ENCODE measurements at places on chromosomes 1 and 21. TPM values are rescaled to one million over a fixed set of nuclear protein-coding genes. Genes with fewer than 3 reads are reported as not detected.

The TLCD4 gene
- total RNA-seq, result not detected

The AMY1C gene
- total RNA-seq, result not detected

The AGTRAP gene
- total RNA-seq, result 84.2 TPM

The TSPEAR gene
- not detected for total RNA-seq

DNA sequence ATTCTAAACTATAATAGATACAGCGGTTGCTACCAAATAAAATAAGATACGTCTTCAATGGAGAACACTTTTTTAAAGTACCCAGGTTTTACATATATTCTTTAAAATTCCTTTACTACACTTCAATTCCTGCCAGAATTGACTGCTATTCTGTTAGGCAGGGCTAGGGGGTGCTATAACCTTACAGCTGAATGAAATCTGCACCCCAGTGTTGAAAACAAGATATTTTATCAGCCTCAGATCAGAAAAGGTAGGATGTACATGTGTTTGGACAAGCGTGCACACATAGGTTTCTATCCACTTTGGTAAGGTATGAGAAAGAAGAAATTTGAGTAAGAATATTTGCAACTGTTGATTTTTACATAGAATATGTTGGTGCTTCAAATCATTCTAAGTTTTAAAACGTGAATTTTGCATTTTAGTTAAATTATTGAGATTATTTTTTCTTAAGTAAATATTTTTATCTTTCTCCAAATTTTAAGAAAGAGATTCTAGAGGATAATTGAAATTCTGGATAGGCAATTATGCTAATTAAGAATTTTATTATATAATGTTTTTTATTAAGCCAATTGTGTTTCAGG is 490.8 kb upstream of the ADGRL4 start:
- DNase-seq, result peak; percentile 20

DNA sequence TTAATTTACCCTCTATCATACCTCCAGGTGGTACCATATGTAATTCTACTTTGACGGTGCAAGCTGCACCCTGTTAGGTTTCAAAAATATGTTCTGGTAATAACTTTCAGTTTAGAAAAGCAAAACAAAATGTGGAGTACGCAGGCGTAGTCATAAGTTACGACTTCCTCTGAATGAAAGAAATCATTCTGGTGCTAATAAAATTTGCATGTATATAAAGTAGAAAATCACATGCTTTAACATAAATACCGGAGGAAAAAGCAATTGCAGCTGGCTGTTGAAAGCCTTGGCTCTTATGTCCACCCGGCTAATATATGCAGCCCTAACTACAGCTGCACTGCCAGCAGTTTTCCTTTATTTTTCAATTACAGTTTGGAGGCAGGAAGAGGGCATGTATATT is 65.2 kb upstream of the TMPRSS15 start:
- no peak for DNase-seq

GRCh38 chr1:65039508-65039907 is 73.2 kb upstream of the JAK1 start:
- DNase-seq, result no peak

GRCh38 chr1:157870490-157870889 is 28.9 kb upstream of the CD5L start:
- DNase-seq, result no peak

- peak; percentile 26 for DNase-seq
These were observed 337.6 kb upstream of the SNX7 start for GRCh38 chr1:98323906-98324358.

GRCh38 chr1:212055333-212055732 is 19.8 kb downstream of the DTL start:
- DNase-seq, result no peak

- DNase-seq, result no peak
These were observed 79.8 kb downstream of the PKN2 start for GRCh38 chr1:88763649-88764406.

DNA sequence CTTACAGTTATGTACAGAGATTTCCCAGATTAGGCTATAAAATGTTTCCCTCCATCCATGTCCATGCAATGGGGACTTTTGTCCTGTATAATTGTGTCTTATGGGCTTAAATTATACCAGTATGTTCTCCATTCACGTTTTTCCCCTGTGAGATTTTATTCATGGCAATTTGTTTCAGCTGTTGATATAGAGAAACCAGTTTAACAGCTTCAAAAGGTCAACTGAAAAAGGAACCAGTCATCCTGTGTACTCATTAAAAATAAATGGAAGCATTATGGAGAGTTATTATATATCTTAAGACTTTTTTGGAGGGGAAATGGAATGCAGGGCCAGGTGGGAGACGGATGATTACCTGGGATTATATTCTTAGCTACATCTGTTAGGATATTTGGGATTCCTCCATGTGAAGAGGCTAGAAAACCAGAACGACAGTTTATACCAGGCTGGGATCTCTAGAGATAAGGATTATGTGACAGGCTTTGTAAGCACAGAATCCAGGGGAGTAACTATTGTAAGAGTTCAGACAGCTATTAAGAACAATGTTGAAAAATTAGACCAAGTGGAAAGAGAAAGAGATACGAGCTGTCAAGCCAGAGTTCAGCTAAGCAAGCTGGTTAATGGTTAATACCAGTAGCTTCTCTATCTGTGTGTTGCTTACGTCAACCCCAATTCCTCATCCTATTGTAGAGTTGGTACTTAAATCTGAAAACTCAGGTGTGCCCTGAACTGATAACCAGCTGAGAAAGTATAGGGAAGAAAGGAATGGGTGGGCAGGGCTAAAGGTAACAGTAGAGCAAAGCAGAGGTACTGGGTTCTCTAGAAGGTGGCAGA is 12.4 kb upstream of the ZNF697 start:
- DNase-seq, result no peak

DNA sequence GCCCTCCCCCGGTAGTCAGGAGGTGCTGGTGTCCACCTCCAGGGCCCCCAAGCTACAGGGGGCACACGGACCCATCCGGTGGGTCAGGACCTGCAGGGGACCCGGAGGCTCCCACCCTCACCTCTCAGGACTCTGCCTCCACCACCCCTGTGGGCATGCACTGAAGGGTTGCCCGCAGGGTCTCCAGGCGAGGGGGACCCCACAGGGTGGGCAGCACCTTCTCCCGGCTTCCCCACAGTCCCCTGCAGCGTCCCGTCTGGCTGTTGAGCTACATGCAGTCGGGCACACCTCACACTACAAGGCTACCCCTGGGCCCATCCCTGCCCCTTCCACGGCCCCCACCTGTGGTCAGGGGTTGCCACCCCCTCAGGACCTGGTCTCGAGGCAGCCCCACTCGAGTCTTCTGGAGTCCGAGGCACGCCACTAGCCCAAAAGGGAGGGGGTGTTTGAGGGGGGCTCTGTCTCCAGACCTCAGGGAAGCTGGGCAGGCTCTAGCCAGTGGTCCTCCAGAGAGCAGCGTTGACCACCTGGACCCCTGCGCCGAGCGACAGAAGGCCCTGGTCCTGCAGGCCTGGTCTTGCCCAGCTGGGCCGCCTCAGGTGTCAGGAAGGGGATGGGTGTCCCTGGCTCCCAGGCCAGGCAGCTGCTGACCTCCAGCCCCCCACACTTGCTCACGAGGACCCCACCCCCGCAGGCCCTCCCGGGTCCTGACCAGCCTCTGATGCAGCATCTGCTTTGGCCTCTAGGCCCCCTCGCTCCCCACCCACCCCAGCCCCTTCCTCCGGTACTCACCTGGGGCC is 9.6 kb downstream of the PARS2 start:
- no peak for DNase-seq

GRCh38 chr21:29481081-29481480 is 182.4 kb downstream of the BACH1 start:
- no peak for DNase-seq

GRCh38 chr1:180974236-180974635 is 48.4 kb downstream of the STX6 start:
- DNase-seq, result no peak

DNA sequence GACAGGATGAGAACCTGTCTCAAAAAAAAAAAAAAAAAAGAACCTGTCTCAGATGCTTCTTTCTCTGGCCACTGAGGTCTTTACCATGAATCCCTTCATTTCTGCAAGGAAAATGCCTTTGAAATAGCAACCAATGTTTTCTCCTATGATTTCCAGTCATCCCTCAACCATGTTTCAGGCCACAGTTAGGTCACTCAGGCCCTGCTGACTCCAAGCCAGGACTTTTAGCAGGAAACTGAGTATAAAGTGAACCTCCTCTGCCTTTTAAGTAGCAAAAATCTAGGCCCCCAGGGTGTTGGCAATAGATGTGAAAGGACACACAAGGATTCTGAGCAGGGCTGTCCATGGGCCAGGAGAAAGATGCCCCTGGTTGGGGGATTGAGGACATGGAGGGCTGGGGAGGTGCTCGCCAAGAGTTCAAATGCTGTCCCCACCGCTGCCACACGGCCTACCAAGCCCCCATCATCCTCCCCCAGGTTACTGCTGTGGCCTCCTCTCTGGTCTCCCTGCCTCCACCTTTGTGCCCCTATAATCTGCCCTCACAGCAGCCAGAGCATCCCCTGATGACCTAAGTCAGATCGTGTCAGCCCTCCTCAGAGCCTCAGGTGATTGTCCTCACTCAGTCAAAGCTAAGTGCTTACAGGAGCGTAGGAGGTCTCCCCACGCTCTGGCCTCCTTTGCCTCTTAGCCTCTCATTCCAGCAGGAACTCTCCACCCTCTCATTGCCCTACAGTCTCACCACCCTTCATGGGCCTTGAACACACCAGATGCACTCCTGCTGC is 54.6 kb downstream of the MATN1 start:
- no peak for DNase-seq

- no peak for DNase-seq
These were observed 11.5 kb upstream of the RGS1 start for GRCh38 chr1:192564099-192564498.

DNA sequence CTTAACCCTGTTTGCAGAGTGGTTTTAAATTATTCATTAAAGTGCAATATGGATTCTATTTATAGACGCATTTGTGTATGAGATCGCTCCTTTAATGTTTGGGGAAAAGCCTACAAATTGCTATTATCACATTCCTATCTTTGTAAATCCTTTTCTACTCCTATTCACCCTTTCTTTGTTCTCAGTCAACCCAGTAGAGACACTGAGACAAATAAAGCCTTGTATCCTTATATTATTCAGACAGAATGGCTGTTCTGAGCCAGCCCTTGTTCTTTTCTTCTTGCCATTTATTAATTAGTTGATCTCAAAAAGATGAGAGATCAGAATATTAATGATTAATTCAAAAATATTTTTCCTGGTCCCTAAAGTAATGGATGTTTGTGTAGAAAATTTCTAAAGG is 8.4 kb downstream of the PCBP3 start:
- DNase-seq, result no peak

- no peak for DNase-seq
These were observed 11.2 kb upstream of the KCNQ4 start for GRCh38 chr1:40772146-40772955.

GRCh38 chr1:46044116-46044515 is 88.3 kb downstream of the PIK3R3 start:
- DNase-seq, result no peak

DNA sequence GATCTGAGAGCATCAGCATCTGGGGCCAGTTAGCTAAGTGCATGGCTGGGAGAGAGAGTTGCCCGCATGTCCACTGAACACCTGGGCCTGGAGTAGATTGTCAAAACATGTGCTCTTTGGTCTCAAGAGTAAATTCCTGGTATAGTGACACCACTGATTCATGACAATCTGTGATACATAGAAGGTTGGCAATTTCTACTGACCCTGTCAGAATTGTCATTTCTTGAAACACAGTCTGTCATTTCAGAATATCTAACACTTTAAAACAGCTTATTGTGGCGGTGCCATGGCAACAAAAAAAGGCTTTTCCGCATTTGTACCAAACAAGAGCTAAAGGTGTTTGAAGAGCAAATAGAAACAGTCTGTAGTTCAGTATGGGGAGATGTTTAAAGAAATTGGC is 186.4 kb upstream of the FAM78B start:
- no peak for DNase-seq
